Kidney epithelial cell (primary cell): ENCODE measurements at places on chromosomes 5 and 9. TPM values are rescaled to one million over a fixed set of nuclear protein-coding genes. Genes with fewer than 3 reads are reported as not detected.

DNA sequence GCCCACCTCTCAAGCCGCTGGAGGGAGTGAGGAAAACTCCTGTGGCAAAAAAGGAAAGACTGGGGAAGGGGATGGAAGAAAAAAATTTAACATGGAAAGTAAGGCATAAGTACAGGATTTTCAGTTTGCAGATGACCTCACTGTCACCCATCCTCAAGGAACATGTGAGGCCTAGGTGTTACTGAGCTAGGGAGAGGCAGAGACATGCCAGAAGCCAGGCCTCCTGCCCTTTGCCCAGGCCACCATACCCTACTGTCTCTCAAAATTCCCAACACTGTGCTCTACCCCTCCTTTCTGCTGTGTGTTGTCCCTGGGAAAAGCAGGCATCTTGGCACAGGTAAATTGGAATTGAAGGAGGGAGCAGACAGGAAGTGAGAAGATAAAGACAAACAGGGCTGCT is 4.4 kb upstream of the MGAT1 start:
- DNase-seq: no peak

DNA sequence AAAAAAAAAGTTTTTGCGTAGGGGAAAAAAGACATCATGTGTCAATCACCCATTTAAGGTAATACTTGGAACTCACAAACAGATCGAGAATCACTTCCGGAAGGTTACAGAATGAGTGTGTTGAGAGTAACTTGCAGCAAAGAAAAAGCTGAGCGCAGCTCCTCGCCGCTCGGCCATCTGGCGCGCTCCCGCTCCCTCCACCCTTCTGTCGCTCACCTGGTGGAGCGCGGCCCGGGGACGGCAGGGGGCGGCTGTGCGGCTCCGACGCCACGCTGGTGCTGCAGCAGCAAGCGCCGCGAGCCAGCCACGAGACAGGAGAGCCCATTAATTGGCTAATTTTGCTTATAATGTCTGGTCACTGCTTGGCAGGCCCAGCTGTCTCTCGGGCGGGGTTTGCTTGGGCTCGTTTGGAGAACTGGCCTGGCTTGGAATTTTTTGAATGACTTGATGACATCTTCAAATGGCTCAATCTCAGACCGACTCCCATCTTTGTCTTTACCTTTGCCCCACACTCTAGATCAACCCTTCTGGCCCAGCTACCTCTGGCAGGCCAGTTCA is 601.8 kb downstream of the CCDC171 start:
- DNase-seq: no peak

SLC27A6 gene
- 1.2 and 1.6 TPM in 2 replicates for total RNA-seq

FRMD3 gene
- total RNA-seq: 5.0 and 5.2 TPM in 2 replicates

TLR4 gene
- total RNA-seq: 5.2 and 5.9 TPM in 2 replicates
